ENCODE measurements at places on chromosomes 12 and 14.

DNA sequence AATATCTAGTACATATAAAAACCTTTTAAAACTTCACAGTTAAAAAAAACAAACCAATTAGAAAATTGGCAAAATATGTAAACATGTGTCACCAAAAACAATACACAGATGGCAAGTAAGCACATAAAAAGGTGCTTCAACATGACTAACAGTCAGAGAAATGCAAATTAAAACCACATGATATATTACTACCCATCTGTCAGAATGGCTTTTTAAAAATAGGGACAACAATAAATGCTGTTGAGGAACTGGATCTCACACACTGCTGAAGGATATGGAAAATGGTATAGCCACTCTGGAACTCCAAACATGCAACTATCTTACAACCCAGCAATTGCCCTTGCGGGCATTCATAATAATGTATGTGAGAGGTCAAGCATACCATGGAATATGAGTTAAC, 1153.6 kb downstream of the FLRT2 start:
- no peak for DNase-seq

GRCh38 chr14:63853831-63854293, 1.1 kb downstream of the SYNE2 start:
- DNase-seq, result no peak

DNA sequence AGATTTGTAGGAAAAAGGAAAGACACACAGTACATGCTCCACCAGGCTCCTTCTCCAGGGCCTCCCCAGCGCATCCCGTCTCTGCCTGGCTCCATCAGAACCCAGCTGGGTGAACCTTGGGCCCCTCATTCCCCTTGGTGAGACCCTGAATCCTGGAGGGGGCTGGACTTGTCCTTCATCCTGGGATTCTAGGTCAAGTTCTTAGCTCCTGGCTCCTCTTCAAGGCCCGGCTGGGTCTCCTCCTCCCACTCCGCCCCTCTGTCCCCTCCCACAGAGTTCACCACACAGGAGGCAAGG, 49.2 kb downstream of the PSMA6 start:
- DNase-seq, result peak; percentile 72

DNA sequence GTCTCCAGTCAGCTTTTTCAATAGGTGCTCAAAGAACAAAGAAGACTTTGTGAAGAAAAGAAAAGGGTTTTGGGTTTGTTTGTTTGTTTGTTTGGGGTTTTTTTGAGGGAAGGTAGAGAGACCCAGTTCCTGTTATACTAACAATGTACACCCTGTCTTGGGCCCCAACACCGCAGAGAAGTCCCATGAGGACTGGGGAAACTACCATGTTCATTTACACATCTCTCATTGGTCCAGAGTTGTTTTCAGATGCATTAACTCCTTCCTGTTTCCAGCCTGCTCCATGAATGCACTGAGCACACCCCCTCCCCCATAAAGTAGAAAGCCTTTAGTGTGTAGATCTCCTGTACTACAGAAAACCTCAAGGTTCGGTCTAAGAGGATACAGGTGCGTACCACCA, 51.1 kb upstream of the SLC8A3 start:
- no peak for DNase-seq

GRCh38 chr12:47983541-47984115, 20.2 kb downstream of the TMEM106C start:
- DNase-seq, result no peak

GRCh38 chr12:45828402-45828801, 98.9 kb downstream of the ARID2 start:
- DNase-seq, result no peak

DNA sequence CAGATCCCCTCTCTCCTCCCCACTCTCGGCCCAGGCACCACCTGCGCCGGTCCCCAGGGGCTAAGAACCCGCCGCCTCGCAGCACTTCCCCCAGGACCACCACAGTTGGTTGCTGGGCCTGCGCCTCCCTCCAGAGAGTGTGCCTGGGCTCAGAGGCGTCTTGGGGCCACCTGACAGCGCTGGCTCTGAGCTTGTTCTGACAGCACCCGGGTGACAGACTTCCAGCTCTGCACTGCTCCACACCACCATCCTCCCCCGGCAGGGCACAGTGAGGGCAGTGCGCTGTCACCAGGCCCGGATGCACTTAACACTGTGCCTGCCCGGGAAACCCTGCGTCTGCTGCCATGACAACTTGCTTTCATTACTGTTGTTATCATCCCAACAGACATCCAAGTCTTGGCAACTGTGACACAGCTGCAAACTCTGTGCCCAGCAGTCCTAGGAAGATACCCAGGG, 6.6 kb downstream of the BRF1 start:
- DNase-seq, result no peak

GRCh38 chr12:2338991-2339431, 286.2 kb downstream of the CACNA1C start:
- no peak for DNase-seq

GRCh38 chr14:64174922-64175782, 119.0 kb downstream of the ESR2 start:
- no peak for DNase-seq

- DNase-seq, result no peak
Measured at GRCh38 chr12:58420503-58420902, 479.1 kb downstream of the ATP23 start.

GRCh38 chr12:6652391-6652790, 5.2 kb upstream of the ACRBP start:
- DNase-seq, result no peak

DNA sequence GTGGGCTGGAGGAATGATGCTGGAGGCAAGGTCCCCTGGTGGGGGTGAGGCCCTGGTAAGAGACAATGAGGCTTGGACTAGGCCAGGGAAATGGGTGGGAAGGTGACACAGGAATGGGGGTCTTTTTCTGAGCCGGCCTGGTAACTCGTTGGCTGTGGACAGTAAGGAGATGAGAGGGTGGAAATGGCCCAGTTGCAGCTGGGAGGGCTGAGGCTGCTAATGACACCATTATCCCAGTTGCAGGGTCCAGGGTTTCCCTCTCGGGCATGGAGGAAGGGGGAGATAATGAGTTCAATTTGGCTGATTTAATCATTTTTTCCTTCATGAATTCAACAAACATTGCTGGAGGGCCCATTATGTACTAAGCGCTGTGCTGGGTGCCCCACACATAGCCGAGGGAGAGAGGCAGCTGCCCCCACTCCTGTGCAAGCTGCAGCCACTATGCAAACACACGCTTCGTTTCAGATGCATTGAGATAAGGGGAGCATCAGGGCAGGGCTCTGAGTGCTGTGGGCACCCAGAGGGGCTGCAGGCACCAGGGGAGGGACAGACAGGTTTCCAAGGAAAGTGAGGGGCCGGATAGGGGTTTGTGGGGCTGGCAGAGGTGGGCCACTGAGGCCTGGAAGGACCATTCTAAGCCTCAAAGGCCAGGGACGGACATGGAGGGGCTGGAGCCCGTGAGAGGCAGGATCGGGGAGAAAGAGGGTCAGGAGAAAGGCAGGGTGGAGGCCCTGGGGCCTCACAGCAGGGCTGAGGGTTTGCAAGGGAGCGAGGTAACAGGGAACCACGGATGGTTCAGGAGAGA, 43.2 kb upstream of the MEG3 start:
- DNase-seq, result no peak

DNA sequence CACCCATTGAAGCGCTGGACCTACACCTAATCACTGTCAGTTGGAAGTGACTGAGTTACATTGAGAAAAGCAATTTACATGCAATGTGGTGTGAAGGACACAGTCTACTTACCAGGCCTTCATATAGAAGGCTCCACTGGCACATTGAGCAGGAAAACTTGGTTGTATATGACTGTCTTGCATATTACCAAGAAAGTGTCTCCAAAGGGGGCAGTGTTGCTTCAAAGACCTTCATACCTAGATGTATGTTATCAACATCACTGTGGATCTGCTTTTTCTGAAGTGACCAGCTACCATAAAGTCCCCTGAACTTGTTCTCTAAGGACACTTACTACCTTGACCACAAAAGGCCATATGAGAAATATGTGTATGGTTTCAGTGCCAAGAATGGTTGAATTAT, 64.1 kb downstream of the NELL2 start:
- no peak for DNase-seq

DNA sequence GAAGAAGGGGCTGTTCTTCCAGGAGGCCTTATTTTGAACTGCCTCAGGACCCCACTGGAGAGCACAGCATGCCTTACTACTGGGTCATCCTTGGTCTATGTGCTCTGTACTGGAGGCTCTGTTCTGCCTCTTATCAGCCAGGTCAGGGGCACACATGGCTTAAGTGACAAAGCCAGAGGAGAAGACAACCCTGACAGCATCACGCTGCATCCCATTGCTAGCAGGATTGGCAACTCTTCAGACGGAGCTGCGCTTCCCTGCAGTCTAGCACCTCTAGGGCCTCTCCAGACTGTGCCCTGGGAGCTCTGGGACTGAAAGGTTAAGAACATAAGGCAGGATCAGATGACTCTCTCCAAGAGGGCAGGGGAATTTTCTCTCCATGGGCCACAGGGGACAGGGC, 17.3 kb upstream of the TIGAR start:
- DNase-seq, result no peak

- no peak for DNase-seq
Measured at GRCh38 chr12:65993173-65993572, 137.4 kb downstream of the LLPH start.

- no peak for DNase-seq
Measured at GRCh38 chr14:32702562-32702961, 236.1 kb upstream of the NPAS3 start.

GRCh38 chr14:71119832-71120231, 212.6 kb downstream of the PCNX1 start:
- DNase-seq, result no peak

GRCh38 chr12:131542351-131542750, 168.5 kb upstream of the SFSWAP start:
- no peak for DNase-seq

GRCh38 chr14:91032248-91032647, 28.2 kb downstream of the RPS6KA5 start:
- no peak for DNase-seq

- no peak for DNase-seq
Measured at GRCh38 chr12:5665615-5666014, 233.7 kb downstream of the NTF3 start.

DNA sequence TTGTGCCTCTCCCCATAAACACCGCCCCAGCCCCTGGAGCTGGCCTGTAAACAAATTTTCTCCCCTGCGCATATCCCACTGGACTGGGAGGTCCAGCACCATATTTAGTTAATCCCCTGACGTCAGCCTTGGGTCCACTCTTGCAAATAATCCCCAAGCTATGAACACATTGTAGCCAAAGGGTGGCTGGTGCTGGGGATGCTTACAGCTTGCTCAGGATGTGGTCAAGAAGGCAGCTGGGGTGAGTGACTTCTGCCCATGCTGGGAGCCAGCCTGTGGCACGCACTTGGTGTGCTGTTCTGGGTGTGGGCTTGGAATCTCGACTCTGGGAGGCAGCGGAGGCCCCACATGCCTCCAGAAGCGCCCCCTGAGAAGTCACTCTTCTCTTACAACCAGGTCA, 32.1 kb downstream of the CMKLR1 start:
- peak; percentile 81 for DNase-seq

GRCh38 chr14:28157887-28158791, 608.4 kb upstream of the FOXG1 start:
- no peak for DNase-seq

DNA sequence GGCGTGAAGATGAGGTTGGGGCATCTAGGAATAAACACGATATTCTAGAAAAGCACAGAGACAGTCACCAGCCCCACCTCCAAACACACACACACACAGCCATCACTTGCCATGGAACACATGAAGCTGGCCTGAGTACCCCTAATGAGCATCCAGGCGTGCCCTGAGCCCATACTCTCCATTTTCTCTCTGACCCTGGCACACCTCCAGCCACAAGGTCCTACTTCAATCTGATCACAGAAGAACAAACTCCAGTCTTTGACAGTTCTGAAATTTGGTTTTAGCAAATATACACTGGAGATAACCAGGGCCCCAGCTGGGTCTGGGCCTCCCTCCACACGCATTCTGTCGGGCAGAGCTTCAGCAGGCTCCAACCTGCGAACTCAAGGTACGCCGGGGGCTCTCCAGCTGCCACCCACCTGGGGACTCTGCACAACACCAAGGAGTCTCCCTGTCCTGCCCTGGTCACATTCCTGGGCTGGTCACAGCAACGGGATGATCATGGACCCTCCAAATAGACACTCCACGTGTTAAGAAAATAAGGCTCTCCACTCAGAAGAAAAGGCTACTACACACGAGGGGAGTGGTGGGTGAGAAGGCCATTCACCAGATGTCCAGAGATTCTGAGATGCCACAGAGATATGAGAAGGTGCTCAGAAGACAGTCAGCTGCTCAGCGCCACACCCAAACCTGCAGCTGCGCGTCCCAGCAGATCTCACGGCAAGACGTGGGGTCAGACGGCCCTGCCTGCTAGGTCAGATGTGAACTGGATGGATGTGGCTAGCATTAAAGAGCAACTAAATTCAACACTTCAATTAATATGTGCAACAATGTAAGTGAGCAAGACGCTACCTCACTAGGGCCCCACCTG, 57.0 kb upstream of the PNMA1 start:
- DNase-seq, result no peak

GRCh38 chr14:77859934-77860570, 60.1 kb downstream of the ADCK1 start:
- DNase-seq, result no peak

DNA sequence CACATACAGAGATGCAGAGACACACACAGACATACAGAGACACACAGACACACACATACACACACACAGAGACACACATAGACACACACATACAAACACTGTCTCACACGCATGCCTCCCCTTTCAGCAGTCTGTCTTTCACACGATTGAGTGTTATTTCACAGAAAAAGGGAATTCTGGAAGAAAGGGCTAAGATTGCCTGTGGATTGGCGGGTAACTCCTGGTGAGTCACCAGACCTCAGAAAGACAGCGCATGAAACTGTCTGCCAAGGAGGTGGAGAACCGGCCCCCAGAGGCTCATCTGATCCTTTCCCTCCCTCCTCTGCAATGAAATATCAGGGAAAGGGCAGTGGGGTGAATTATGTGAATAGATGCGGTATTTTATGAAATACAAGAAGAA, 127.2 kb upstream of the GSC start:
- no peak for DNase-seq

DNA sequence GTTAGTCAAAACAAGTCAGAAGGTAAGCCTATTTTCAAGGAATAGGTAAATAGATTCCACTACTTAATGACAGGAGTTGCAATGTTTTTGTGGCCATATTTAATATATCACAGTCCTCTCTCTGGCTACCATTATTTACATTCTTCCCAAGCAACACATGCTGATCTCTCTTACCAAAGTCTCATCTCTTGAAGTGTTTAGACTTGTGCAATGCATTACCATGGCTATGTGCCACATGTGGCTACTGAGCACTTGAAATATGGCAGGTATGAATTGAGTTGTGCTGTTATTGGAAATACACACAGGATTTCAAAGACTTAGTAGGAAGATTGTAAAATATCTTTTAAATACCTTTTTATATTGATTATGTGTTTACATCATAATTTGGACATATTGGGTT, 262.4 kb upstream of the PDE3A start:
- no peak for DNase-seq

DNA sequence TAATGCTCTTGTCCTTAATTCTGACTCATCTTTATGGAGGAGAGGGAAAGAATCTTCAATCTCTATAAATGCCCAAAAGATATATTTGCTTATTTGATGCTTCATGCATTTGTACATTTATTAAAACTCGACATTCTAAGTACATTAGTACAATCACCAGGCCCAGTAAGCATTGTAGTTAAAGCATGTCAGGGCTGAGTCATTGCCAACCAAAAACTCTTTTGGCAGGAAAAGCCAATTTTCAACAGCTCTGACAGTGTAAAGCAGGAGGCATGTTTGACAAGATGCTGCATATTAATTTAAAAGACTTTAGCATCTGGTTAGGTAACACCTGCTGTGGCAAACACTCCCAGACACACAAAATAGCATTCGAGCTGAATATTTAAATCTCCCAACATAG, 290.9 kb downstream of the PPFIA2 start:
- DNase-seq, result no peak
